ENCODE measurements at places on chromosomes 3 and 15.

- no peak for DNase-seq
These were observed 33.2 kb downstream of the HDAC11 start for GRCh38 chr3:13513051-13513912.

DNA sequence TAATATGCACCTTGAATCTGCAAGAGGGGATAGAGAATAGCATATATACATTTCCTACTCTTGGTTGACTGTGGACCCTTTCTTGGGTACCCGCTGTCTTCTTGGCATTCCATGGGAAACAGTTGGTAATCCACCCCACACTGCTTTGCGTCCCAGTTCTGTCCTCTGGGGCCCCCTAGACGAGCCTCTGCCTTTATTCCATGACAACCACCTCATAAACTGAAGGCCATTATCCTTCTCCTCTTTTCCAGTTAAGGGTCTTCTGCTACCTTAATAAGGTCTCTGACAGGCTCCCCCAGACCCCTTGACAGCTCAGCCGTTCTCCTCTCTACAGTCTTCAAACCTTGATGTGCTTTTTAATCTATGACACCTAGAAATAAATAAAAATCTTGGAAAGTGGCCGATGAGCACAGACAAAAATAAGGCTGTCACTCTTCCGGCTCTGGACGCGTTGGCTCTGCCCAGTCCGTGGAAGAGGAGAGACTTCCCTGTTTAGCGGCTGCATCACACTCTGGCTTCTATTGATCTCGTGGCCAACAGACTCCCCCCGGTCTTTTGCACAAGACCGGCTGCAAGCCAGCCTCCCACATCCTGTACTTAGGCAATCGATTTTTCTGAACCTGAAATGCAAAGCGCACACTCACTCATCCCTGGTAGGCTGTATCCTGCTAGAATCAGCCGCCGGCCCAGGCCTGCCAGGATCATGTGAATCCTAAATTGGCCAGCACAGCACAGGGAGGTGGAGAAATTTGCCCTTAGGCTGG lies 251.0 kb upstream of the TLE3 start:
- no peak for DNase-seq

- no peak for DNase-seq
These were observed 21.7 kb downstream of the DAZL start for GRCh38 chr3:16583551-16583950.

DNA sequence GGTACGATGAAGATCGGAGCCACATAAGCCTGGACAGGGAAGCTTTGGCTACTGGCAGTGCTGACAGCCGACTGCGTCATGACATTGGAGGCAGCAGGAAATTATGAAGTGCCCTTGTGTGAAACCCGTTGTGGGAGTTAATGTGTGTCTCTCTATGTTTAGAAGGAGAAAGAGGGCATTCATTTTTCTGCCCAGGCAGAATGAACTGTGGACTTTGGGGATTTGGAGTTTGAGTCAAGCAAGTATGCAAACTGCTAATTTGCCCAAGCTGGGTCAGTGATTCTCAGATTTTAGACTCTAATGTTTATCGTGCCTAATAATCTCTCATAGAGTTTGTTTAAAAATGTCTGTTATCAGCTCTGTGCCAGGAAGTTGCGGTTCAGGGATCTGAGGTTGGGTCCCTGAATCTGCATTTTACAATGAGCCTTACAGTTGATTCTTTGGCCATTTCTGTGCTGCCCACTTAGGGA lies 5.6 kb downstream of the CTXND1 start:
- DNase-seq = no peak

Measured in ureter (tissue), 1 donor.